ENCODE measurements at places on chromosomes 3 and 15.

DNA sequence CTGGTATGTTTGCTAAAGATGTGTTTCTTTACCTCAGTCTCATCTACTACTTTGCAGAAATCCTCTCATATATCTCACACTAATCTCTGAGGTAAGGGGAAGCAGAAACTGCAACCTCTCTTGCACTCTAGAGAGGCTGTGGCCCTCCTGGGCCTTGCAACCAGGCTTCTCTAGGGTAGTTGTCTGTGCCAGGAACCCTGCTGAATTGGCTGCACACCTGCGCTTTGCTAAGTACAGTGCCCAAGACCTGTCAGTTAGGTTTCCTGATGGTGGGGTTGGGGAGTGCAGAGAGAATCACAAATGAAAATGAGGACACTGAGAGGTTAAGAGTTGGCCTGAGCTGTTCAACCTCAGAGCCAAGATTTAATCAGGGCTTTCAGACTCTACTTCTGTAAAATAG is 117.2 kb upstream of the PLXNA1 start:
- DNase-seq = no peak

DNA sequence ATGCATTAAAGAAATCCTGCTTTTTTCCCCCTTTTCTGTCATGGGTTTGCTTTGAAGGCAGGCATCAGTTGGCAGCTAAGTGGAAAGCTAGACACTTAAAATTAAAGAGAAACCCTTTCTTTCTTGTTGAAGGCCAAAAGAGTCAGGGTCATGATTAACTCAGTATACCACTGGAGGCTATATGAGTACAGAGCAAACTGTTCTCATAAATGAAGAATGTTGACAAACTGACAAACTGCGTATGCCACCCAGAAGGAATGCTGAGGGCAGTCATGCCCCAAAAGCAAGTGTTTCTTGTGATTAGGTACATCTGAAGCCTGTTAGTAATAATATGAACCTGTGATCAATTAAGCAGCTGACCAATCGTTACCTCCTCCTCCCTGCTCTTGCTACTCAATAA is 43.6 kb upstream of the COL6A6 start:
- DNase-seq = no peak

- no peak for DNase-seq
Observed at GRCh38 chr15:55526559-55527036, 18.6 kb upstream of the DNAAF4 start.

- DNase-seq = no peak
Observed at GRCh38 chr3:83868909-83869567, 1089.8 kb upstream of the CADM2 start.

GRCh38 chr3:77489216-77489615 is 449.3 kb downstream of the ROBO2 start:
- DNase-seq = no peak

GRCh38 chr15:91976966-91977365 is 123.5 kb downstream of the SLCO3A1 start:
- no peak for DNase-seq

DNA sequence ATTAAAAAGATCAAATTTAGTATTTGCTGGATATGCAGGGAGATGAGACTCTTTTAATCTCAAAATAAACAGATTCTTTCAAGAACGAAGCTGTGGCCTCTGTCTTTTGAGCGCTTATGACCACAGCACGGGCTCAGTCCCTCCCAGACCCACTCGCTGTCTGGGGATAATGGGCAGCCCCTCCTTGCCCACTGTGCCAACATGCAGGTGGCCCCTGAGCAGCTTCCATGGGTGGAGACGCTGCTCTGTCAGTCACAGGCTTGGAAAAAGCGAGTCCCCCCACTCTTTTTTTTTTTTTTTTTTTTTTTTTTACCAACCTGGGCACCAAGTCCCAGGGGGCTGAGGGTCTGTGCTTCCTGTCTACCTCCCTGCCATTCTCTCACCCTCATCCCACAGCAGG is 150.9 kb downstream of the LRRK1 start:
- no peak for DNase-seq

DNA sequence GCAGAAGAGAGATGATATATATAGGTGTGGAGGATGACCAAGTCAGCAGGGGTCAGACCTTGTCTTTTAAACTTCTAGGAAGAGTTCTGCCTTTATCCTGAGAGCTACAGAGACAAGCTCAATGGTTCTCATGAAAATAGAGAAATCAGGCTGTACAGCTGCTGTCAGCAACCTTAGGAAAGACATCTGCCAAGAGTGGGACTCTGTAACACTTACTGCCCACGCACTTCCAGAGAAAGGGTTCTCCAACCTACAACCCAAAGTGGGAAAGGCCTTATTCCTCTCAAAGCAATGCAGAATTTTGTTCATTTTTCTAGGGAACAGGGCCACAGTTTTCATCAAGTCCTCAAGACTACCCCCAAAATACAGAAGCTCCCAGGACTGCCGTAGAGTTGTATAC is 138.7 kb downstream of the STT3B start:
- DNase-seq = no peak

- DNase-seq = no peak
Observed at GRCh38 chr3:126870608-126871210, 112.2 kb upstream of the PLXNA1 start.

GRCh38 chr3:98645039-98645438 is 51.6 kb upstream of the CPOX start:
- no peak for DNase-seq

GRCh38 chr3:13021141-13022114 is 51.8 kb downstream of the IQSEC1 start:
- DNase-seq = no peak

- no peak for DNase-seq
Observed at GRCh38 chr3:153328690-153329089, 166.7 kb downstream of the RAP2B start.

- no peak for DNase-seq
Observed at GRCh38 chr3:194840661-194841514, 155.2 kb downstream of the FAM43A start.

DNA sequence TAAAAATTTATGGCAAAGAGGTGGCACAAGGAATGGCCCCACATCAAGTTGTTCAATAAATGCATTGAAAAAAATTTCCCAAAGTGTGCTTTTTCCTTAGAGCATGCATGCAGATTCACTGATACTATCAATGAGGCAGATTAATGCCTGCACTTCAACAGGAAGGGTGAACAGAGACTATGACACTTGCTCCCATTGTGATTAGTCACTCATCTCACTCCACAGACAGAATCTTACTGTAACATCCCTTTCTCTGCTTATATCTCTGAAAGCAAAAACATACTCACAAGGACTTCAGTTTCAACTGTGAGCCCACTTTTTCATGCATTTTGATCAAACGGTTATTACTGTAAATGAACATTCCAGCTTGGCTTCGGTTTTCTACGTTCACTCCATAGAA is 60.9 kb downstream of the MORC1 start:
- no peak for DNase-seq

DNA sequence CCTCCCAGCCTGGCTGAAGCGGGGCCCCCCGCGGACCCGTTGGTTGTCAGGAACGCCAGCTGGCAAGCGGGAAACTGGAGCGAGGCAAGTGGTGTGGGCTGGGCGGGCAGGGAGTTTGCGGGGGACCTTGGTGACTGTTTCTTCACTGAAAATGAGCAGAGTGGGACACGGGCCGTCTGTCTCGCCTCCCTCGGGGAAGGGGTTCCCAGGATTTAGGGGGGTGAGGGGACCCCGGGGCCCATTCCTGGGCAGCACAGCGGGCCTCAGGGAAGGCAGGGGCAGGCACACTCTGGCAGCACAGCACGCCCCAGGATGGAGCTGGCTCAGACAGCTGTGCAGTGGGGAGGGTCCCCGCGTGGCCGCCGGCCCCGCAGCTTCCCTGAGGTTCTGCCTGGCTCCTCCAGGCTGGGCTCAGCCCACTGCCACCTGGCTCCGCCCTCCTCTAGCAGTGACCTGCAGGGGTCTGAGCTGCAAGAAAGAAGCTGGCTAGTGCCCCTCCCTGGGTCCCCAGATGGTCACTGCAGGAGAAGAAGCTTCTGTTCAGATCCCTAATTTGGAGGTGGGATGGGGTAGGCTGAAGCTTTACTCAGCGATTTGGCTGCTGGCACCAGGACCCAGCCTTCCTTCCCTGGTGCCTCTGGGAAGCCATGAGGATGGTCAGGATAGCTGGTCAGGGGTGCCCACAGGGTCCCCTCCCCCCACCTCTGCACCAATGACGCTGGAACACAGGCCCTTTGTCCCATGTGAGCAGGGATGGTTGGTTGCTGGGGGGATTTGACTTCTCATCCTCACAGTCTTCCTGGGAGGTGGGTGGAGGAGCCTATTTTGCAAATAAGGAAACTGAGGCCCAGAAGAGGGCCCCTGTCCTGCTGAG is 90.4 kb downstream of the TBC1D2B start:
- no peak for DNase-seq

- DNase-seq = no peak
Observed at GRCh38 chr3:35216501-35217266, 422.6 kb upstream of the ARPP21 start.

- DNase-seq = no peak
Observed at GRCh38 chr3:156397534-156397933, 157.4 kb downstream of the SSR3 start.

All from activated naive CD4-positive, alpha-beta T cell treated with Interleukin-2 at 50 U/mL for 16 hours (primary cell).